NCI-H2081 treated with DMSO at 0.1 percent for 48 hours (cell line): ENCODE measurements at places on chromosomes 3 and 15.

DNA sequence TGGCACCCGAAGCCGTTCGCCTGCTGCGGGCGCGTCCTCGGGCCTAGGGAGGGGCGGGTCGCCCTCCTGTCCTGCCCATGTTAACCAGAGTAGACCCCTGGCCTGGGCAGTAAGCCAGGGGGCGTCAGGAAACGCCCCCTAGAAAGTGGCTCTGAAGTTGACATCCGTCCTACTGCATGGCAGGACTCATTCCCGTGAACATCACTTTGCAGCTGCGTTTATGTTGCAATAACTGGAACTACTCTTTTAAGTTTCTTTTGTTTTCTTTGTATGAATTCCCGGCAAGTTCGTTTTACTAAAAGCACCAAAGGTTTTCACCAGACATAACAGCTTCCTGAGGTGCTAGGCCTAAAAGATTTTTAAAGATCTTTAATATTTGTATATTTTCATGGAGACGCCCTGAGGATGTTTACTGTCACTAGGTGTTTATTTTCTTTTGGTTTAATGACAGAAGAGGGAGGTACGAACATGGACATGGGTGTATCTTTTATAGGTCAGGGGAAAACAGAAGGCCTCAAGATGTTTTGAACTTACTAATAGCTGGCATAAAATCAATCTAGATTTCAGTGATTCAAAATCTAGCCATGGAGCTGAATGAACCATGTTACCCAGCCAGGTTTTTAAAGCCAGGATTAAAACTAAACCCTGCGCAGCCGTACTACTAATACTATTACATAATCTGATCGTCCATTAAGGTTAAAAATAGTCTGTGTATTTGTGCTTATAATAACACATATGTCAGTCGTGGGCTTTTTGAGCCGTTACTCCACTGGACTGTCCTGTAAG lies 1.0 kb downstream of the C15orf61 start:
- DNase-seq, result no peak

GRCh38 chr15:72827226-72827625 lies 43.7 kb upstream of the ADPGK start:
- DNase-seq, result no peak

GRCh38 chr3:16912400-16913263 lies 27.9 kb downstream of the PLCL2 start:
- DNase-seq, result no peak

GRCh38 chr3:170222647-170223541 lies 670 bp downstream of the PRKCI start:
- DNase-seq, result peak; percentile 30

DNA sequence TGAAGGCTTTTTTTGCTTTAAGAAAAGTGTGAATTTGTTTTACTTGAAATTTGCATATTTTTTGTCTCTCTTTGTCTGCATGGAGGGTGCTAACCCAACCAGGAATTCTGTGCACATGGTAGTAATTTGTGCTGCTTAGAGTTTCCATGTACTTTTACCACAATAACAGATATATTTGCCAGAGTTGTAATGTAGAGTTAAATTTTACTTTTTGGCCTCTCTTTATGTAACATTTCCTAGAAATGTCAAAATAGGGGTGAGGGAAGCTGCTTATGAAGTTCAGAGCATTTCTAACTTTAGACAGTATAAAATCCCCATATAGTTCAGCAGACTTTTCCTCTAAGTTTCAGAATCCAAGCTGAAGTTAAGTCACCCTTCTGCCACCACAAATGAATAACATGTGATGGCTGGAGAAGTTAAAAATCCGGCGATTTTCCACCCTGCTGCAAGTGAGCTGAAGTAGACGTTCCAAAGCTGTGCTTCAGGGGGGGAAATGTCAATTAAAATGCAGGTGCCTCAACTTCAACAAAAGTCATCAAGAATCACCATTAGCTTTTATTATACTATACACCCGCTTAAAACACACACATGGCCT lies 385.7 kb upstream of the NR2F2 start:
- no peak for DNase-seq

DNA sequence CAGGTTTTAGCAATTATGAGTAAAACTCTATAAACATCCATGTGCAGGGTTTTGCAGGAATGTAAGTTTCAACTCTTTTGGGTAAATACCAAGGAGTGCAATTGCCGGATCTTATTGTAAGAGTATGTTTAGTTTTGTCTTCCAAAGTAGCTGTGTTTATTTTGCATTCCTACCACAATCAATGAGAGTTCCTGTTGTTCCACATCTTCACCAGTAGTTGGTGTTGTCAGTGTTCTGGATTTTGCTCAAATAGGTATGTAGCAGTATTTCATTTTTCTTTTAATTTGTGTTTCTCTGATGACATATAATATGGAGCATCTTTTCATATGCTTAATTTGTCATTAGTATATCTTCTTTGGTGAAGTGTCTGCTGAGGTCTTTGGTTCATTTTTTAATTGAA lies 185.1 kb upstream of the GALNT15 start:
- no peak for DNase-seq

DNA sequence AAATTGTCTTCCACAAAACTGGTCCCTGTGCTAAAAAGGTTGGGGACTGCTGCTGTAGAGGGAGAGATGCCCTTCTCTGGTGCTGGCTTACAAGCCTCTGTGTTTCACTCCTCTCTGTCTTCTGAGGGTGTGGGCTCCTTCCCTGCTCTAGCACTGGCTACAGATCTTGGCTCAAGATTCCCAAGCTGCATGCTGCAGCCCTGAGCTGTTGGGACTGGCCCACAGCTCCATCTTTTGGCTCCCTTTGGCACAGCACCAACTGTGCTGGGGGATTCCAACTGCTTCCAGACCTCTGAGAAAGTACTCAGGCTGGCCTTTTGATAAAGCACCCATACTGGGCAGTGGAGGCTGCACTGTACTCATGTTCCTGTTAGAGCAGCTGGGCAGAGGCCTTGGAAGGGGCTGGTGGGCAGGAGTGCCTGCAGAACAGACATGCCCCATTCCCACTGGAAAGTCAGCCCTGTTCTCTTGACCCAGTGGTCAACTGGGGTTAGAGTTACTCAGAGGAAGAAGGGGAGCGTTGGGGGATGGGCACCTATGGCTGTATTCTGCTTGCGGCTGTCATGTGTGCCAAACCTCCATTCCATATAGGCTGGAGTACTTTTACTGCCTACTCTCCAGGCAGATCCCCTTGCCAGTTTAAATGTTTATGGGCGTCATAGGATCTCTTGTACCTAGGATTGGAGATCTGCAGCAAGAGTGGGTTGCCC lies 55.7 kb downstream of the GALK2 start:
- no peak for DNase-seq

DNA sequence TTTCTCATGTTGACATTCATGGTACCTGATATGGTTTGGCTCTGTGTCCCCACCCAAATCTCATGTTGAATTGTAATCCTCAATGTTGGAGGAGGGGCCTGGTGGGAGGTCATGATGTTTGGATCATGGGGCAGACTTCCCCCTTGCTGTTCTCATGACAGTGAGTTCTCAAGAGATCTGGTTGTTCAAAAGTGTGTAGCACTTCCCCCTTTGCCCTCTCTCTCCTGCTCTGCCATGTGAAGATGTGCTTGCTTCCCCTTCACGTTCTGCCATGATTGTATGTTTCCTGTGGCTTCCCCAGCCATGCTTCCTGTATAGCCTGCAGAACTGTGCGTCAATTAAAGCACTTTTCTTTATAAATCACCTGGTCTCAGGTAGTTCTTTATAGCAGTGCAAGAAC lies 3.3 kb upstream of the UBL7 start:
- no peak for DNase-seq
